NCI-H187 treated with DMSO at 0.1 percent for 48 hours (cell line): ENCODE measurements at places on chromosomes 3 and 15.

- no peak for DNase-seq
Observed at GRCh38 chr3:155012584-155012983, 67.5 kb upstream of the MME start.

- no peak for DNase-seq
Observed at GRCh38 chr15:46041905-46042304, 407.1 kb downstream of the SQOR start.

DNA sequence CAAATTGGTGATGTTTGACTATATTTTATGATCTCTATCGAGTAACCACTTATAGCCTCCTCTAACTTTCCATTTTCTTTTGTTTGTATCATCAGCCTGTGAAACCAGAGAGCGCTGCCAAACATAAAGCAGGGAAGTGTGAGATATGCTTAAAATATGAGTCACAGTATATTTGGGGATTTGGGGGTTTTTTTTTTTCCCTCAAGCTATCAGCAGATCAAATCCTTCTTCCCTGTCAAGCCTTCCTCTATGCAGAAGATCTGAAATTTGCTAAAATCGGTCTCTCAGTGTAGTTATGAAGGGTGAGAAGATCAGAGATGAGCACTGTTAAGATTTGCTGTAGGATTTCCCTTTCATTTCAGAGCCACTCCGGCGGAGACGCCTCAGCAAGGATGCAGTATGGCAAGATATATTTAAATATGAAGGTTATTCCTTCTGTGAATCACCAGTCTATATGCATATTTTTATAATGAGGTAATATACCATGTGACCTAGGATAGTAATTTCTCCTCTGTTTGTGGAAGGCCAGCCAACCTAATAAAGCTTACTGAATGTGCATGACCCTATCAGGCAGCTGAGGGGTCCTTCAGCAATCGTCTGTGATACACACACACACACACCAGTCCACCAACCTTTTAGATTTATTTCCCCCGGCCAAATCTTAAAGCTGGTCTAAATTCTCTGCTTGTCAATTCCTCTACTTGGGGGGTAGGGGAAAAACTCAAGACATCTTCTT lies 474.1 kb downstream of the FOXP1 start:
- no peak for DNase-seq

GRCh38 chr15:101089579-101090427 lies 162.0 kb downstream of the CHSY1 start:
- DNase-seq = no peak

- no peak for DNase-seq
Observed at GRCh38 chr15:100147828-100148227, 193.9 kb downstream of the ADAMTS17 start.

GRCh38 chr3:169356284-169356955 lies 307.1 kb downstream of the MECOM start:
- DNase-seq = no peak

- no peak for DNase-seq
Observed at GRCh38 chr15:89364741-89365450, 30.3 kb upstream of the POLG start.

DNA sequence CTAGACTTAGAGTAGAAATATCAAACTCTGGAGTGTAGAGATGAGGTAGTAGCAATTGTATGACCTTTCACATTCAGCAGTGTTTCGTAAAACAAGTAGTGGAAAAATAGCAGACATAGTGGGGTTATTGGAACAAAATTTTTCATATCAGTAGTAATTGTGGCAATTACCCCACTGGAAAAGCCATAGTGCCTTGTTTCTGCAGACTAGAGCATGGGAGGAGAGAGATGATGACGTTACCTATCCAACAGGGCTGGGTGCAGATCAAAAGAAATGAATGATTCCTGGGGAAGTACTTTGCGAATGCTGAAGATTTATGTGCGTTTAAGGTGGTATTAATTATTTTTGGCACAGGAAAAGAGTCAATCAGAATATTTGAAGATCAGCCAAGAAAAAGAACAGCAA lies 147.0 kb upstream of the LRRFIP2 start:
- DNase-seq = no peak

DNA sequence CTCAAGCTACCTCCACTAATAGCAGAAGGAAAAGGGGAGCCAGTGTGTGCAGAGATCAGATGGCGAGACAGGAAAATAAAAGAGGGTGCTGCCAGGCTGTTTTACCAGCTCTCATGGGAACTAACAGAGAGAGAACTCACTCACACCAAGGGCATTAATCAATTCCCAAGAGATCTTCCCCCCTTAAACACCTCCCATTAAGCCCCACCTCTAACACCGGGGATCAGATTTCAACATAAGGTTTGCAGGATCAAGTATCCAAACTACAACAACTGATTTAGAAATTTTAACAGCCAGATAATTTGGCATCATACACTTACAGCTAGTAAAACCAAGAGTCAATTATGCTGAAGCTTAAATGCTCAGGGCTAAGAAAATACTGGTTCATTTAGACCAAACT lies 18.9 kb downstream of the CD200 start:
- no peak for DNase-seq

DNA sequence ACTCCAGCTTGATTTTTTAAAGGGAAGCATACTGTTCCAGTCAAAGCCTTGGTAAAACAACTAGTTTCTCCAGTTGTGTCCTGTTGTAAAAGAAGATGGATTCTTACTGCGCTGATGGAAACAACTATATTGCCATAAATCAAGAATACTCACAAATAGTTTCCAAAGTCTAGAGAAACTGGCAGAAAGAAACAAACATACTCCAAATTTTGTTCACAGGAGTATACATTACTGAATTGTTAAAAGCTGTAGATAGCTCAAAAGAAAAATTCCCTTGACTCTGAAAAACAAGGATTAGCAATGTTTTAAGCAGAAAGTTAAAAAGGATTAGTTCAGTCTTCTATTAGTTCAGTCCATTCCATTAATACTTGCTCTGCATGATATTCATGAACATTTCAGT lies 27.6 kb downstream of the SORD start:
- DNase-seq = no peak

GRCh38 chr3:196127308-196128040 lies 45.6 kb upstream of the TFRC start:
- no peak for DNase-seq

GRCh38 chr3:71060536-71060935 lies 523.0 kb downstream of the FOXP1 start:
- DNase-seq = no peak

DNA sequence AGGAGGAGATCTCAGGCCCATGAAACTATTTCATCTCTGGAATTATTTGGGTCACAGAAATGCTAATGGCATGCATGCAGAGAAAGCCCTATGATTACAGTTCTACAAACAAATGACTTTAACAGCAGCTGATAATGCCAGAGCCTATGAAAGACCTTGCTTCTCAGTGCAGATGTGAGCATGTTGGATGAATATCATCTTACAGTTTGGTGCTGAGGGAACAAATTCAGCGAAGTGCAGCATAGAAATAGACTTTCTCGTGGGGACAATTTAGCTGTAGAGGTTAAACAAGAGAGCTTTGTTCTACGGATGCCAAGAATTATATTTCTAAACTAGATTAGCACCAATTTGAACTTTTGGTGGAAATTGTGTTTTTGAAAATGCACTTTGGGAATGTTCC lies 27.7 kb downstream of the PTX3 start:
- DNase-seq = no peak

GRCh38 chr3:21551019-21551418 lies 200.0 kb downstream of the ZNF385D start:
- no peak for DNase-seq

GRCh38 chr3:24730173-24730572 lies 235.5 kb upstream of the THRB start:
- no peak for DNase-seq
